HAP-1 (cell line): ENCODE measurements at places on chromosomes 1 and 21.
A peak's percentile ranks its signal among the peaks of the same experiment; 100 is the strongest.

- DNase-seq: peak; percentile 57
These were observed 2.2 kb upstream of the TSEN15 start for GRCh38 chr1:184049291-184049690.

GRCh38 chr1:18962121-18962721 lies 5.7 kb upstream of the IFFO2 start:
- DNase-seq: no peak

DNA sequence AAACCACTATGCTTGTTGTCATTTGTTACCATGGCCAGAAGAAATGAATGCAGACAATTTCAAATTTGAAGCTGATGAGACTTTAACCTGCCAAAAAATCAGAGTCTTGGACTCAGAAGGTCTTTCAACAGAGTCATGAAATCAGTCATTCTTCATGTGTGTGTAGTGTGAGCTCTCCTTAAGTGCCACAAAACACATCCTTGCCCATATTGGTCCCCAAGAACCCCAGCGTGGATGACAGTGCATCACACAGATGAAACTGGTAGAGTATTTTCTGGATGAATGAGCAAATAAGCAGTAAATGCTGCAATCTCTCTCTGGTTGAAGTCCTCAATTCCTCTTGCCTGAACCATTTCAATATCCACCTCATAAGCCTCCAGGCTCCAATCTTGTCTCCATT lies 28.7 kb upstream of the ETS2 start:
- no peak for DNase-seq

GRCh38 chr21:38733972-38734546 lies 71.7 kb upstream of the ETS2 start:
- DNase-seq: peak; percentile 92

GRCh38 chr1:65255035-65255655 lies 54.2 kb upstream of the DNAJC6 start:
- peak; percentile 52 for DNase-seq
